ENCODE measurements at places on chromosomes 6 and 20.

GRCh38 chr20:37095108-37095598, 644 bp downstream of the RBL1 start:
- DNase-seq, result peak; percentile 44

DNA sequence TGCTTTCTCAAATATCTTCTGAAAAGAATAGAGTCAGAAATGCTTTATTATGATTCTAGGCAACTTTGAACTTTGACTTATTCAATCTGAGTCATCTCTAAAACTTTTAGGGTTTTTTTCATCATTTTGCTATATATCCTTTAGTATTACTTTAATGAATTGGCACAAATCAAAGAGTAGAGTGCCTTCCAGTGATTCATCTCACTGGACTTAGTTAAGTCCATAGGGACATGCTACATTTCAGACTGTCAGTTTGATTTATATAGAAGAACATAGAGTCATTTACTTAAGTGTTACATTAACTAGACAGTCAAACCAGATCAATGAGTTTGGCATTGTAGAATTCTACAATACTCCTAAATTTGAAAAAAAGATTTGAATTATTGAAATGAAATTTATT, 1235.7 kb upstream of the MAP3K7 start:
- DNase-seq, result no peak

GRCh38 chr20:13701486-13701885, 62.8 kb upstream of the TASP1 start:
- no peak for DNase-seq

- DNase-seq, result no peak
These were observed 79.1 kb downstream of the RIMS1 start for GRCh38 chr6:71965404-71965803.

- DNase-seq, result no peak
These were observed 56.9 kb downstream of the FAM217A start for GRCh38 chr6:4021854-4022695.

DNA sequence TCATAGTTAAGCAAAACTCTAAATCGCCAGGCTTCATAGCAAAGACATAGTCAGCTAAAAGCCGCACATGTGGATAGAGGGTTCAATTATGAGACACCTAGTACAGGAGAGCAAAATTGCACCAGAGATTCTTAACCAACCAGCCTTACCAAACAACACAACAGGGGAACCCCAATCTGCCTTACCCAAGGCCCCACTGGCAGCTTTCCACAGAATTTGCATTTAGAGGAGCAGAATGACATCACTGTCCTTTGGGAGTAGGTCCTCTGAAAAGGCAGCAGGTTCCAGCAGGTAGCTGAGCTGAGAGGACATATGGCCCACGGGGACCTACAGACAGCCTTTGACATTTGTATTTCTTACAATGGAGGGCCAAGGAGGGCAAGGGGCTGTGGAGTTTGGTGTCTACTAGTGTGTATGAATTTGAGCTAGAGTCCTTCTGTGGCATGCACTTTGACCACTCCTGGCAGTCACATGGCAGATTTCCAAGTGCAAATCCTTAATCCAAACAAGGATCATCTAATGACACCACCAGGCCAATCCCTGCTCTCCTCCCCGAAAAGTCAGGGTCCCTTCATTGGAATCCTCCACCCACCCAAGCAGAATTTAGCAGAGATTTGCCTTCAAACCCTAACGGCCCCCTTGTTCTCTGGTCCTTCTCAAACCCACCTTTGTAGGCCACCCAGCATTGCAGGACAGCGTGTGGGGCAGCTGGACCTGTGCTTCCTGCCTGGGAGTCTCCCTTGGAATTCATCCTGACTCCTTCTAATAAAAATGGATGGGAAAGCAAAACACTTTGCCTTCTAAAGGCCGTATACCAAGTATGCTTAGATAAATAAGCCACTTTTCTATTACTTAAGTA, 171.2 kb upstream of the SUPT3H start:
- no peak for DNase-seq

- no peak for DNase-seq
These were observed 53.9 kb downstream of the AFG1L start for GRCh38 chr6:108348655-108349349.

DNA sequence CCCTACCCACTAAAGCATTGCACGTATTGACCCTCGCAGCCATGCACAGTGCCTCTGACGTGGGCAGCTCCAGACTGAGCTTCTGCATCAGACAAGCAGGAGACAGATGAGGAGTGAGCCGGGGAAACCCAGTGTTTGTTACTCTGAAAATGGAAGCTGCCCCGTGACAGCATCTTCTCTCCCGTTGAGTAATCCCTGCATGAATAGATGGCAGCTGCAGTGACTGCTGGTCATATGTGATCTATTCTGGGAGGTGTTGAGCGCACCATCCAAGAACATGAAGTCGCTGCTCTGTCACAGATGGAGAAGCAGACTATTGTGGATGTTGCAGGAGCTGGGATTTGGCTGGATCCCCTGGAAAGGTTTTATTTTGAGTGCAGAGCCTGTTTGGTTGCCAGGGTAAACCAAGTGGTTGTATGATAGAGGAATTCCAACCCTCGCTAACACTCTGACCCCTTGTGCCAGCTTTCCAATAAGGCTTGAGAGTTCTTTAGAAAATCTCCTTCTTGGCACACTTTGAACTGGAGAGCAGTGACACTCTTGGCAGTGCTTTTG, 242.2 kb downstream of the NRN1 start:
- DNase-seq, result no peak

DNA sequence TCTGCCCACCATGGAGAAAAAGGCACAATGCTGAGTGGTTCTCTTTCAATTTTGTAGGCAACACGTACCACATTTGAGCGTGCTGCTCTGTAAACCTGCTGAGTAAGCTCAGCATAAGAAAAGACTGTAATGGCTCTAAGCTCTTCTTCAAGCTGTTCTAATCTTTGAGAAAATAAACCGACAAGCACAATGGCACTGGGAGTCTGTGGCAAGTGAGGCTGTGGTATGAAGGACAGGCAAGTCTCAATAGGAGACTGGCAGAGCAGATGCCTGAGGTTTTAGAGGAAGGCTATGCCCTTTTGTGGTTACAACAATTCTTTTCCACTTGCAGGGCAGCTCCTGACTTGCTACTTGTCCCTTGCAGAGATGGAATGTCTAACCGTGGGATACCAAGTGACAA, 136.7 kb upstream of the EXOC2 start:
- no peak for DNase-seq

- DNase-seq, result no peak
These were observed 5.5 kb downstream of the RAB44 start for GRCh38 chr6:36703081-36703606.

GRCh38 chr20:12597551-12597950, 411.2 kb upstream of the SPTLC3 start:
- DNase-seq, result no peak

DNA sequence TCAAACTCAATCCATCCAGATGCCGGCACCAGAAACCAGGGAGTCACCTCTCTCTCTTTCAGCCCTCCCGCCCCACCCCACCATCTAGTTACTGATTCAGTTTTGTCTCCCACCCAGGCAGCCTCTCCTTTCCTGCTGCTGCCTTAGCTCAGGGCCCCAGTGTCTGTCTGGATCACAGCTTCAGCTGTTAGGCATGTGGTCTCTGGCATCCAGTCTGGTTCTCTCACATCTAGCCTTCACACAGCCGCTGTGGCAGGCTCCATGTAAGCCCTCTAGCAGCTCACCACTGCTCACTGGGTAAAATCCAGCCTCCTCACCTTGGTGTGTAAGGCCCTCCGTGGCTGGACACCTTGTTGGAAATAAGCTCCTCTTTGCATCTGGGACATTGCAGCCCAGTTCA, 21.3 kb downstream of the AARS2 start:
- DNase-seq, result no peak

- DNase-seq, result no peak
These were observed 540.5 kb downstream of the CD83 start for GRCh38 chr6:14658030-14658429.

GRCh38 chr6:115544765-115545671, 515.7 kb downstream of the FRK start:
- DNase-seq, result no peak

- no peak for DNase-seq
These were observed 634.0 kb upstream of the PTCHD4 start for GRCh38 chr6:48744948-48745347.

DNA sequence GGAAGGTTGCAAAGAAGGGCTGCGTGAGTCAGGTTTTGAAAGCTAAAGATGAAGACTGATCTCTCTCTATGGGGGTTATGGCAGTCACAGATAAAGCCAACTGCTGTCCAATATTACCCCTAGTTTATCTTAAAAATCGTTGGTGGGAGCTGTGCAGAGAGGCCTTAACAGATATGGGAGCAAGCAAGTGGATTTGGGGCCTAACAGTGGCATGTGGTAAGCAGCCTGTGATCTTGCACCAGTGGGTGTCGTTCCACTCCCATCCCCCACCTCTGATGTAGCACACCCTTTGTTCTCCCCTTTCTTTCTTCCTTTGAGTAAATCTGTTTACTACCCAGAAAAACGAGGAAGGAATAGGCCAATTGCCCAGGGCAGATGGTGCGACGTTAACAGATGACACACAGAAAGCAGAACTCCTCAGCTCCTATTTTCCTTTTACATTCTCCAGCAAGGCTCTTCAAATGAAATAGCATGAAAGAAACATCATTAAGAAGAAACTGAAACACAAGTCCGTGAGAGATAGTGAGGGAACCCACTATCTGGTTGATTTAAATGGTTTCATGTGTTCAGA, 274.1 kb upstream of the CITED2 start:
- DNase-seq, result no peak

GRCh38 chr6:21213492-21213891, 380.1 kb upstream of the SOX4 start:
- no peak for DNase-seq

GRCh38 chr6:13384506-13384905, 56.2 kb upstream of the TBC1D7 start:
- DNase-seq, result no peak

- DNase-seq, result no peak
These were observed 127.4 kb downstream of the WDR27 start for GRCh38 chr6:169574420-169574819.

GRCh38 chr20:13862245-13862644, 77.4 kb downstream of the NDUFAF5 start:
- no peak for DNase-seq

DNA sequence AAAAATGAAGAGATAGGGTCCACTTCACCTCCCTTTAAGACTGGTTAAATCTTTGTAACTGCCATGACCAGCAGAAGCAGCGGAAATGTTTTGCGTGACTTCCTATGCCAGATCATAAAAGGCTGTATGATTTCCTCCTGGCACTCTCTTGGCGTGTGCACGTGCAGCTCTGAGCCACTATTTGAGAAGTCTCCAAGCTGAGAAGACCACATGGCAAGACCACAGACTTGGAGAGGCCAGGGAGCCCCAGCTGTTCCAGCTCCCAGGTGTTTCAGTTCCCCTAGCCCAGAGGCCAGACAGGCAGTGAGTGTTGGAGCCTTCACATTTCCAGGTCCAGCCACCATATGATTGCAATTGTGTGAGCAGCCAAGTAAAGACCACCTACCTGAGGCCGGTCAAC, 259.3 kb upstream of the RIN2 start:
- DNase-seq, result no peak

- DNase-seq, result no peak
These were observed 928.3 kb upstream of the FLRT3 start for GRCh38 chr20:15265581-15266309.
